ENCODE measurements at places on chromosomes 7 and 10. TPM values are rescaled to one million over a fixed set of nuclear protein-coding genes. Genes with fewer than 3 reads are reported as not detected.

GRCh38 chr7:32298408-32299132 is 191.6 kb downstream of the LSM5 start:
- no peak for DNase-seq

DNA sequence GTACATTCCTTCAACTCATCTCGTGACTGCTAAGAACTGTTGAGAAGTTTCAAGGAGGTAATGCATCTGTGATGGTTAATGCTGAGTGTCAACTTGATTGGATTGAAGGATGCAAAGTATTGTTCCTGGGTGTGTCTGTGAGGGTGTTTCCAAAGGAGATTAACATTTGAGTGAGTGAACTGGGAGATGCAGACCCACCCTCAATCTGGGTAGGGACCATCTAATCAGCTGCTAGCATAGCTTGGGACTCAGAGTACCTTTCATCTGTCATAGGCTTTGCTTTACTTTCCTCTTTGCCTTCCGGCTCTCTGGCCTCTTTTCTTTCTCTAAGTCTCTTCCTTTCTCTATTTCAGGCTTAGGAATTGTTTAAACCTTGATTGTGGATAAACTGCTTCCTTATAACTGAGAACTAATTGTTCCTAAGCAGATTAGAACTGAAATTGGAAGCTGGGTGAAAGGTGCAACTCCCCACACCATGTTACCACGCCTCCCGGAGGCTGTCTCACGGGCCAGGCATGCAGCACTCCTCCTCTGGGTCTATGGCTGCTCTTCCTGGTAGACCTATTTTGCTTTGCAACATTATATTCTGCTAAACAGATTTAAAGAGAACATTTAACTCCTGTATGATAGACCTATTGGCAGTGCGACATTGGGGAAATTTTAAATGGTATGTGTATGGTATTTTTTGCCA is 298.2 kb downstream of the CCSER2 start:
- DNase-seq = no peak

DNA sequence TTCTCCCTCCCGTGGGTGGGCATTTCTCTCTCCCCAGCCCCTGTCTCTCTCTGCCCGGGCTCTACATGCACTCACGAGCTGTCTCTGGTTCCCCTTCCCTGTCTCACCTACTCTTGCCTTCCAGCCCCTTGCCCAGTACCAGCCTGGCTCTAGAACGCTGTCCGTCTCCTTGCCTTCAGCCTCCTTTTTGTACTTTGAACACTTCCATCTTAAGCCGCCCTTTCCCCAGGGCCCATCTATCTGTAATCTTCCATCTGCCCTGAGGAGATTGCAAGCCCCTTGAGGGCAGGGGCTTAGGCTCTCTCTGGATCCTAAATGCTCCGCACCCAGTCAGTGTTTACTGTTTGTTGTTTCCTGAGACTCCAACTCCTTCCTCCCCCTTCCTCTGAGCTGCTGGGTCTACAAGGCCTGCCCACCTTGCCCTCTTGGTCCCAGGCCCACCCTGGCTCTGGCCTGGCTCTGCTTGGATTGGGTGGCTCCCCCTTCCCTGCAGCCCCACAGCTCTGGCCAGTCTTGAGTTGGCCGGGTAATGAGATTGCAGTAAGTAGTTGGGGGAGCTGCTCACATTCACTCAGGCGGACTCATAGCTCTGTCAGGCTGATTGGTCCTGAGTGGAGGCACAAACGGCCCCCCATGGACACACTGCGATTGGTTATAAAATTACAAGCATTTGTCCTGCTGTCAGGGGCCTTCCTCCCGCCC is 28.3 kb downstream of the POLL start:
- no peak for DNase-seq

GRCh38 chr10:30928742-30929141 is 102.9 kb downstream of the ZNF438 start:
- DNase-seq = no peak

DNA sequence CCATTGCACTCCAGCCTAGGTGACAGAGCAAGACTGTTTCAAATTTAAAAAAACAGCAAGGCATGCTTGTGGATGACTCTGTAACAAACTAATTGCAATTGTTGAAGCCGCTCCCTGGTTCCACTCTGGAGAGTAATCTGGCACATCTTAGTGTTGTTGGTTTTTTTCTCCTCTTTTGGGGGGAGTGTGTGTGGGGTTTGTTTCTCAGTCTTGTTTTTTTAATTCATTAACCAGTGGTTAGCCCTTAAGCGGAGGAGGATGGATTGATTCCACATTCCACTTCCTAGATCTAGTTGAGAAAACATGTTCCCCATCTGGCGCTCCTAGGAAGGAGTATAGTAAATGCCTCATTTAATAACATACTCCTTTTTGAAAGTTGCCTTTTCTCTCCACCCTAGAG is 8.6 kb upstream of the ZNF713 start:
- no peak for DNase-seq

GRCh38 chr7:154438571-154439367 is 386.6 kb downstream of the DPP6 start:
- DNase-seq = no peak

- DNase-seq = no peak
Measured at GRCh38 chr10:2920168-2920567, 147.2 kb upstream of the PFKP start.

GRCh38 chr7:100372256-100372655 is 1.0 kb upstream of the PILRA start:
- DNase-seq = no peak

- DNase-seq = peak; percentile 90
Measured at GRCh38 chr7:143965280-143965679, 10.6 kb downstream of the OR2F1 start.

DNA sequence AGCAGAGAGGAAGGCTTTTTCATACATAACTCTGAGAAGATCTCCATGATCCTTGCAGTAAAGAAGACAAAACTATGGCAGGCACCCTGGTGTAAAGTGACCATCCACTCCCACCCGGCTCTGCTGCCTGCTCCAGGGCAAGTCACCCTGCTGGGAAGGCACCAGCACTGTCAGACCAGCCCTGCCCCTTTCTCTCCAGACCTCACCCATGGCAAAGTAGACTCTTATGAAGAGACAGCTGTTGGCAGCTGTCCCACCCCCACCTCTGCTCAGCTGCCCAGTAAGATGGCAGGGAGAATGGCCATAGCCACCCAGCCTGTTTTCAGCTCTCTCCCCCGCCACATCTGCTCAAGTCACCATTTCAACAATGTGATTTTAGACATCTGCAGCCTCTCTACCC is 8.6 kb upstream of the ZMIZ2 start:
- no peak for DNase-seq

DNA sequence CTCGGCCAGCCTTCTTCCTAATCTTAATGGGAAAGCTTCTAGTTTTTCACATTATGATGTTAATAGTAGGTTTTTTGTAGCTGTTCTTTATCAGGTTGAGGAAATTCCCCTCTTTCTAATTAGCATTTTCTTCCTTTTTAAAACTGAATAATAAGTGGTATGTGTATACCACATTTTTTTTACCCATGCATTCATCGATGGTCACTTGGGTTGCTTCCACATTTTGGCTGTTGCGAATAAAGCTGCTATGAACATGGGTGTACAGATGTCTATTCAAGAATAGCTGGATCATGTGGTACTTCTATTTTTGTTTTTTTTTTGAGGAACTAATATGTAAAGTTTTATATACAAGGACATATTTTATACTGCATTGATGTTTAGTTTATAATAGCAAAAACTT is 44.3 kb downstream of the NRF1 start:
- no peak for DNase-seq

DNA sequence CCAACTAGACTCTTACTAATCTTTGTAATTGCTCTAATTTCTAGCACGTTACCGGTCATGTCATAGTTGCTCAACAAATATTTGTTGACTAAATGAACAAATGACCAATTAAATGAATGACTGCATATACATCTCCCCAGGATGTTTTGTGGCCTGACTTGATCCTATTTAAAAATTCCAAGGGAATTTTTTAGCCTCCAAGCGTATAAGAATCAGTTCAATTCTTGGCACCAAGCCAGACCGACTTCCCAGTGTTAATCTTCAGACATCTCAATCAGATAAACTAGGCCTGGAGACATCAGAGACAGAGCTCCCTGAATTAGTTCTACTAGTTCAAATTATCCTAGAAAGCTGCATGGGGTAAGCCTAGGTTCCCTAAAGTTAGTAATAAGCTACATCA is 96.0 kb downstream of the GSAP start:
- DNase-seq = no peak

- no peak for DNase-seq
Measured at GRCh38 chr10:132892004-132892403, 50.4 kb downstream of the CFAP46 start.

GRCh38 chr7:123784263-123784662 is 35.5 kb upstream of the WASL start:
- no peak for DNase-seq

DNA sequence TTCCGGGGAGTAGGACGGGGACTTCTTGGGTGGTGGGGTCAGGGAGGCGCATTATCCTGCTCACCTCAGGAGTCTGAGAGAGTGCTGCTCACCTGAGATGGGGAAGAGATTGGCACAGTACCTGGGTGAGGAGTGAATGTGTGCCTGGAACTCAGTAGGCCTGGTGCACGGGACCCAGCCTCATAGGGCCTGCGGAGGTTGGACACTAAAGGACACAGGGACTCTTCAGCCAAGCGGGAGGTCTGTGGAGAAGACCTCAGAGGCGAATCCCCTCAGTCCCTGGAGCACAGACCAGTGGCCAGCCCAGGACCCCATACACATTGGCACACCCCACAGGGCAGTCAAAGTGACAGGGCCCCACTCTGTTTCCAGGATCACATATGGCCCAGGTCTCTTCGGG is 73.2 kb downstream of the OAT start:
- DNase-seq = no peak

Gene CYP3A7
- not detected for total RNA-seq

Gene NPFFR1
- total RNA-seq = not detected

Gene RSPH10B
- not detected for total RNA-seq

Gene OR6B1
- total RNA-seq = not detected

Measured in Caco-2 (cell line).